NCI-H2107 (cell line): ENCODE measurements at places on chromosomes 4 and X.

DNA sequence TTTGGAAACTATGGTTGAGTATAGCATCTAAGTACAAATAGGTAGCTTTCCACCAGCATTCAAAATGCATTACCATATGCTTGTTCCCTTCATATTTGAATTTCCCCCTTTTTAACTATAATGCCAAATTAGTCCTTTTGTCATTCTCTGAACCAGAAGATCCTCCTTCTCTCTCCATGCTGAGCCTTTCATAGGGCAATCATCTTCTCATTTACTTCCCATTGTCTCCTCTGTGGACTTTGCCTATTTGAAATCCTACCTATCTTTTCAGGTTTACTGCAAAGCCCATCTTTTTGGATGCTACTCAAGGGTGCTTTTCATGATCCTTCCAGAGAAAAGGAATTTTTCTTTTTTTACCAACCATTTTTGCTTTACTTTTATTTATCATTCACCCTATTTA, 54.7 kb downstream of the DKK2 start:
- DNase-seq, result no peak

DNA sequence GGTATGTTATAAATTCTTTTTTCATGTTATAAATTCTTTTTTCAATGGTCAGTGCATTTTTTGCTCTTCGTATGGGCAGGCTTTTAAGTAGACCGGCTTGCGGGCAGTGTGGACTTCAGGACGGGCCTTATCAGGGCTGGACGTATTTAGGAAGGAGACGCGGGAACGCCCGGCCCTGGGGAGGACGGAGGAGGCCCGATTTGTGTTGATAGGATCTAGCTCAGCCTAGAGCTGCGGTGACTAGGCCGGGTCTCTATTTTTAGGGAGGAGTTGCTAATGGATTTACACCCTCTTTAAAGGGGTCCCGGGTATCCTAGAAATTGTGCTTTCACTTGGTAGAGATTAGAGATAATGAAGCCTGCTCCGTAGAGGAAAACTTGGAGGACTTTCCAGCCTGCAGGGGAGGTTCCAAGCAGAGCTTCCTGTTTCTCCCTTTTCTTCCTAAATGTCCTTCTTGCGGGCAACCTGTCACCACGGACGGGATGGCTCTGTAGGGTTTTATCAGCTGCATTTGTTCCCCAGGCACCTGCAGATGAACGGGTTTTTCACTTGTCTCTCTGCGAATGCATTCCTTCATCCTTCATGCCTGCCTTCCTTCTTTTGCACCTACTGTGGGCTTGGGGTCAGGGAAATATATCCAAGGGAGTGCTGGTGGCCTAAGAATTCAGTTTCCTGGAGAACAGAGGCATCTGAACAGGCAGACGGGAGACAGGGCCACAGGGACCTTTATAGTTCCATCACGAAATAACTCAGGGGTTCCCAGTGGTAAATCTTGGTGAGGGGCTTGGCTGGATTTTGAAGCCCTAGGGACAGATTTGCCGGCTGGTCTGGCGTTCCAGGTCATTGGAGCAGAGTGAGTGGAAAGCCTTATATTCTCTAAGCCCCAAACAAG, 1.4 kb downstream of the CD99 start:
- no peak for DNase-seq

GRCh38 chr4:8534129-8534528, 46.1 kb upstream of the GPR78 start:
- DNase-seq, result no peak

- DNase-seq, result no peak
Observed at GRCh38 chr4:143355540-143356217, 19.0 kb downstream of the GAB1 start.

DNA sequence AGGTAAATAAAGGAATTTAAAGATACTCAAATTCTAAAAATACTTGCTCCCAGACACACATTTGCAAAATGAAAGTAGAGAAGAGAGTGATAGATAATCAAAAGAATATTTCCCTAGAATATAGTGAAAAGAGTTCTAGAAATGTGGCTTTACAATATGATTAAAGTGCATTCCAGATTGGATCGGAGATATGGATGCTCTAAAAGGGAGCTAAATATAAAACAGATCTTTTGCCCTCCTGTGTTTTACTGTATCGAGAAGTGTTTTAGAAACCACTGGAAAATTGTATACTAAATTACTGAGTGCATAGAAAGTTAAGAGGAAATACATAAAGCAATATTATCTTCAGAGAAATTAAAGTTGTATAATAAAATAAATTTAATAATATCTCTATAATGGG, 1392.0 kb downstream of the TECRL start:
- no peak for DNase-seq

GRCh38 chr4:175035905-175036304, 117.7 kb downstream of the ADAM29 start:
- no peak for DNase-seq

GRCh38 chrX:20361890-20362262, 95.2 kb upstream of the RPS6KA3 start:
- peak; percentile 20 for DNase-seq

- DNase-seq, result no peak
Observed at GRCh38 chrX:68833855-68834331, 5.1 kb downstream of the EFNB1 start.

- no peak for DNase-seq
Observed at GRCh38 chr4:16642897-16643296, 255.5 kb downstream of the LDB2 start.

DNA sequence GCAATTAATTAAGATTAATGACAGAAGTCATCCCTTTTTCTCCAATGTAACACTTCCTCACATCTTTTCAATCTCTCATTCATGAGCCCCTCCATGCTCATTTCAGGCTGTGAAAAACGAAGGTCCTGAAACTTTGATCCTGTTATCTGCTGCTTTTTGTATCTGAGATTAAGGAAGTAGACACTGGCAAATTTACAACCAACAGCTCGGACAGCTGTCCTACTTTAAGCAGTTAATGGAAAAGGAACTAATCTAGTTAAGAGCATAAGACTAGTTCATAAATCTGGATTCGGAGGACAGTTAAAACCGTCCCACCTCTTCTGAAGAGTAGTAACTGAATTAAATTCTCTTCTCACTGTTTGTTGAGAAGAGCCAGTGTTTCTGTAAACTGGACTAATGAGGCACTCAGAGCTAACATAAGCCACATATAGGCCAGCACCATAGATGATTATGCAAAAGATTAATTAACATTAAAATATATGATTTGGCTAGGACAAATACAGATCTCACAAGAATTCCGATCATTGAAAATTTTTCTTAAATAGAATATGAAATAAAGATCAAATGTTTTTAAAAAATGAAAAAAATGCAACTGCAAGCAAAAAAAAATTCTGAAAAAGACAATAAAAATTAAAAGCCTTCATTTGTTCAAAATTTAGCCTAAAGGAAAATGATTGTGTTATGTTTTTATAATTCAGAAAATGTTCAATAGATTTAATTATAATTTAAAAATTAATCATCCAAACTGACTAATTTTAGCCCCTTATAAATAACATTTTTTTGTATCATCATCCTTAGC, 114.4 kb downstream of the ANTXR2 start:
- DNase-seq, result no peak

- DNase-seq, result no peak
Observed at GRCh38 chr4:29867412-29867811, 852.8 kb upstream of the PCDH7 start.

GRCh38 chr4:165810726-165811125, 62.3 kb upstream of the TLL1 start:
- DNase-seq, result no peak

DNA sequence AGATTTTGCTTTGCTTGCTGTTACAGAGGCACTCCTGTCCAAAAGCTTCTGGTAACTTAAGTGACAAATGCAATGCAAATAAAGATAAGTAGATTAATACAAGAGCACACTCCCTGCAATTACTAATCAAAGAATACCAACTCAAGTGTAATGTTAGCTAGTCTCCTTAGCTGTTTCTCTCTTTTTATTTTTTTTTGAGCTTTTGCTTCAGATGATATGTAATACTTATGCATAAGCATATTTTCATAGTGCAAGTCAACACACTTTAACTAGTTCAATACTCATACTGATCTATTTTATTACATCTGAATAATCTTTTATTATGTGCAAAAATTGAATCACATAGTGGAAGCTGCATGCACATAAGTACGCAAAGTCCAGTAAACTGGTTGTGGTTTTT, 2.7 kb downstream of the SLC7A11 start:
- DNase-seq, result no peak

GRCh38 chrX:56758456-56758855, 29.4 kb downstream of the NBDY start:
- DNase-seq, result no peak

DNA sequence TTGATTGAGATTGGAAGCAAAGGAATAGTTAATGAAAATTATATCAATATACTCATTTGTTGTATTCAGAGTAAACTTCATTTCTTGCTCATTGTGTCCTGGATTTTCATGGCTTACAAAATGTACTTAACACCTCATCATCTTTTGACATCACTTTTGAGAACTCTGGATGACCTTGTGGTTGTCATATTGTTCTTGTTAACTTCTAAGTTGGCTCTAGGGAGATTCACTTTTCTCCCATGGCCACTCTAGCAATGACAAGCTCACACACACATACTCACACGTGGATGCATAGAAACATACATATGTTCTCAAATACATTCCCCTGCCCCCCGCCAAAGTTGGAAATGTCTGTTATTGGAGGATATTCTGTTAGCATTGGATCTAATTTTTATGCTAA, 15.3 kb downstream of the PHEX start:
- DNase-seq, result no peak

GRCh38 chr4:150439451-150439933, 142.5 kb upstream of the MAB21L2 start:
- no peak for DNase-seq

GRCh38 chr4:7761720-7762119, 177.9 kb downstream of the AFAP1 start:
- DNase-seq, result no peak

GRCh38 chrX:118528071-118528737, 32.6 kb downstream of the DOCK11 start:
- DNase-seq, result no peak

GRCh38 chr4:93828995-93829819, 654 bp downstream of the ATOH1 start:
- DNase-seq, result no peak

GRCh38 chrX:47595716-47596251, 13.5 kb downstream of the TIMP1 start:
- no peak for DNase-seq

DNA sequence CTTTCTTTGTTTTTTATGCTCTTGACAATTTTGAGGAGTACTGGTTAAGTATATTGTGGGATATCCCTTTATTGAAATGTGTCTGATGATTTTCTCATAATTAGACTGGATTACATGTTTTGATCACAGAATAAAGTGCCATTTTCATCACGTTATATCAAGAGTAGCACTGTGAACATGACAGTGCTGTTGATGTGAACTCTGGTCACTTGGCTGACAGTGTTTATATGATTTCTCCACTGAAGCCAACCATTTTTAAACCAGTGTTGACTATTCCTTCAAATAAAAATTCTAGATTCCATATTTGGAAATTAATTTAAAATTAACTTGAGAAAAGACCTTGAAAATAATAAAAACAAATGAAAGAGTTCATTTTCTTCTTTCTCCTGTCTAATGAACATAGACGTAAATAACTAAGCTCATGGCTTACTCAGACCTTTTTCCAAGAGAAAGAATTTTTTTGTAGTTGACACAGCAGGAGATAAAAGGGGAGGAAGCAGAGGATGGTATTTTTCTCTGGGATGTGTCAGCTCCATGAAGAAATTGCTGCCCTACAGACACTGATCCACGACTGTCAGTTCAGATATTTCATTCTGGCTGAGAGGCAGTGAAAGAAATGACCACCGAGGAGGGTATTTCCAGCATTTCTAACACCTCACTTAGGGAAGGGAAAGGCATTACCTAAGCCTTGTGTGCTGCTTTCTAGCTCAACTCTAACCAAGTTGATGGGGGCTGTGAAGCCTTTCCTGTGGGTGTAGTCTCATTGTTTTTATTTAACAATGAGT, 150.9 kb upstream of the ANK2 start:
- no peak for DNase-seq

GRCh38 chrX:39096599-39096998, 295.3 kb downstream of the MID1IP1 start:
- DNase-seq, result no peak

DNA sequence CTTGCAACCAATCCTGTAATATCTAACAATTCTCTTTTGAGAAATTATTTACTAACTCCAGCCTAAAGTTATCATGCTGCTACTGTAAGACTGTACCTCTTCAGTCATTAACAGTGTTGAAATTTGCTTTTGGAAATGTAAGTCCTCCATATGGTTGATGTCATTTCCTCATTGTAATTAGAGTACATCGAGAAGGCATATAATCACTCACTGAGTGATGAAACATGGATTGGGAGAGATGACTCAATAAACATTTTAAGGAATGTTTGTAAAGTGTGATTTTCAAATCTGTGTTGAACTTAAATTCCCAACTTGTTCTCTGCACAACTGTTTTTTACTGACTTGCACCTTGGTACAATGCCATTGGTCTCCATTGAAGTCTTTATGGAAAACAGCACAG, 61.2 kb downstream of the HMGB2 start:
- DNase-seq, result no peak

GRCh38 chr4:183532821-183533220, 28.0 kb downstream of the ING2 start:
- DNase-seq, result no peak

DNA sequence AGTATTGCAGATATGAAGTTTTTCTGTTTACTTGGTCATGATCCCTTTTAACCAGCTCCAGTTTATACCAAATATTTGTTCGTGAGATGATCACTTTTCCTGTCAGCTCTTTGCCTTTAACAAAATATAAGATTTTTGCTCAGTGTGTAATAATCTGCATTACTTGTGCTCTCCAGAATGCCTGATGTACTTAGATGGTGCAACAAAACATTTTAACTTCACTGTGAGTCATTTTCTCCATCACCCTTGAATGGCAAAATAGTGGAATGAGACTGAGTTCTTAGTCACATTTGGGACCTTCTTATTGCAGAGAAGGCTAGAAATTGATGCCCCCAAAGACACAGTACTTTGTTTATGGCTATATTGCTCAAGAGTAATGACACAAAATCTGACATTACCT, 252.0 kb downstream of the FRMPD4 start:
- DNase-seq, result no peak

GRCh38 chr4:117225471-117225870, 140.1 kb upstream of the TRAM1L1 start:
- no peak for DNase-seq

- no peak for DNase-seq
Observed at GRCh38 chr4:110543577-110543976, 67.6 kb downstream of the ENPEP start.

GRCh38 chr4:139602776-139603360, 46.8 kb upstream of the SETD7 start:
- no peak for DNase-seq
